ENCODE measurements at places on chromosomes 7 and 10.

GRCh38 chr7:44615149-44615611, 8.8 kb downstream of the OGDH start:
- DNase-seq, result no peak

- no peak for DNase-seq
These were observed 93.5 kb upstream of the LRRC4 start for GRCh38 chr7:128124786-128125185.

GRCh38 chr10:64115908-64116643, 594.9 kb downstream of the REEP3 start:
- no peak for DNase-seq

GRCh38 chr10:70271996-70272924, 11.5 kb downstream of the NPFFR1 start:
- DNase-seq, result no peak

- no peak for DNase-seq
These were observed 12.2 kb downstream of the ARHGAP21 start for GRCh38 chr10:24711465-24711864.

- no peak for DNase-seq
These were observed 11.8 kb downstream of the PODXL start for GRCh38 chr7:131544449-131545301.

- DNase-seq, result no peak
These were observed 272.7 kb upstream of the MGMT start for GRCh38 chr10:129194181-129194870.

DNA sequence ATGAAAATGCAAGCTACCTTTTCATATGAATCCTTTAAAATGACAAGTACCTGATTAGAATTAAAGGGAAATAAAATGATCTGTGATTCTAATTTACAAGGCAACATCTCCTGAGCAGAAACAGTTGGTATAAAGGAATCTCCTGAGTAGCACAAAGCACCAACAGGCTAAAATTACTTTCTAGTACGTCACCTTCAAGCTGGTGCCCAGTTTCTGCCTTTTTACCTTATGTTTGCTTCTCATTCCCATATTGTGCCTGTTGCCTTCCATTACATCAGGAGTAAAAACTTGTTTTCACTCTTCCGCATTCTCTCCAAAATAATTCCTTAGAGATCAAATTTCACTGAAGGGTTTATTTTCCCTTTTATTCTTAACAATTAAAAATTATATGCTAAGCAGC, 587.1 kb upstream of the KCND2 start:
- DNase-seq, result no peak

DNA sequence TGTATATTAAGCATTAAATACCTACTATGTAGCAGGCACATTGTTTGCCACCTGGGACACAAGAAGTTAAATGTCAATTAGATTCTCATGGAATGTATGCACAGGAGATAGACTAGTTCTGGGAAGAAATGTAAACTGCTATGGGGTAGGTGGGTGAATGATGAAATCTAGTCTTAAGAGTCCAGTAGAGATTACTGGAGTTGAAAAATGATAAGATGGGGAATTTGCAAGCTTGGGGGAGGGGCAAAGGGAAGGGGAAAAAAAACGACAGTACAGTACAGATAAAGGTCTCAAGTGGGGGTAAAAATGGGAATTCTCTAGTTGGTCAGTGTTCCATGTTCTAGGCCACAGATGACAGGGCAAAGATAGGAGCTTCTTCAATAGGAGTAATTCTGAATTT, 94.4 kb downstream of the ATE1 start:
- no peak for DNase-seq

DNA sequence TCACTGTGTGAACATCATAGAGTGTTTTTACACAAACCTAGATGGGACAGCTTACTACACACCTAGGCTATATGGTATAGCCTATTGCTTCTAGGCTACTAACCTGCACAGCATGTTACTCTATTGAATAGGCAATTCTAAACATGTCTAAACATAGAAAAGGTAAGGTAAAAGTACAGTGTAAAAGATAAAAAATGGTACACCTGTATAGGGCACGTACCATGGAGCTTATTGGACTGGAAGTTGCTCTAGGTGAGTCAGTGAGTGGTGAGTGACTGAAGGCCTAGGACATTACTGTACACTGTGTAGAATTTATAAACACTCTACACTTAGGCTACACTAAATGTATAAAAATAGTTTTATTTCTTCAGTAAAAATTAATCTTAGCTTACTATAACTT, 182.0 kb upstream of the THSD7A start:
- no peak for DNase-seq

DNA sequence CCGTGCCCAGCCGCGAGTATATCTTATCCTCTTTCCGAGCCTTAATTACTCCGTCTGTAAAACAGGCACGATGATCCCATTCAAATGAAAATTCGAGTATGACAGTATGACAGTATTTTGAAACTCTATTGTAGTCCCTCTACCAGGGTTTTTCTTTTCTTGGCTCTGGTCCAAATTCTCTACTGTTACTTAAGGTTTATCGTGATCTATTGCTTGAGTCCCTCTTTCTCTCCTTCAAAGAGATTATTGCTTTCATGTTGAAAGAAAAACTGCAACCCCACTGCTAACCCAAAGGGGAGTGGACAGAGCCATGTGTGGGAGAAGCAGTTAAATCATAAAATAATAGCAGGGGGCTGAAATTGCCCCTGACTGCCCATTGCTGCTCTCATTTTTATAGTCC, 1156.6 kb upstream of the AUTS2 start:
- no peak for DNase-seq

DNA sequence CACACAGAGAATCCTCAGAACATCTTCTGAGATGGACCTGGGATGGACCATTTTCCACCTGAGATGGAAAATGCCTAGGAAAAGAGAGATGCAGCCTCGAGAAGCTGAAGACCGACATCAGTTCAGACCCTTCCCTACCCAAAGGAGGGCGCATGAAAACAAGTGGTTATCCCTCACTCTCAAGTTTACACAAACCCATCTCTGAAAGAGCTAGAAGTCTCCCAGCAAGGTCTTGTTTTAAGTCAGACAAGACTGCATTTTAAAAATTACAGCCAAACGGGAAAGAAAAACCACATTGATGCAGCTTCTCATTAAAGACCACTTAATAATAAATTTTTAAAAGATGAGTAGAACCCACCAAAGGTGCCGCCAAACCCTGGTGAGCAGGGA, 1.3 kb downstream of the RAPGEF5 start:
- DNase-seq, result no peak

- no peak for DNase-seq
These were observed 72.8 kb downstream of the TSPAN12 start for GRCh38 chr7:120785095-120785494.

- DNase-seq, result no peak
These were observed 397.1 kb upstream of the POT1 start for GRCh38 chr7:125326666-125327255.

- DNase-seq, result no peak
These were observed 26.2 kb upstream of the SEC61G start for GRCh38 chr7:54785261-54785660.

- DNase-seq, result no peak
These were observed 134.6 kb upstream of the TCF7L2 start for GRCh38 chr10:112815269-112816032.

DNA sequence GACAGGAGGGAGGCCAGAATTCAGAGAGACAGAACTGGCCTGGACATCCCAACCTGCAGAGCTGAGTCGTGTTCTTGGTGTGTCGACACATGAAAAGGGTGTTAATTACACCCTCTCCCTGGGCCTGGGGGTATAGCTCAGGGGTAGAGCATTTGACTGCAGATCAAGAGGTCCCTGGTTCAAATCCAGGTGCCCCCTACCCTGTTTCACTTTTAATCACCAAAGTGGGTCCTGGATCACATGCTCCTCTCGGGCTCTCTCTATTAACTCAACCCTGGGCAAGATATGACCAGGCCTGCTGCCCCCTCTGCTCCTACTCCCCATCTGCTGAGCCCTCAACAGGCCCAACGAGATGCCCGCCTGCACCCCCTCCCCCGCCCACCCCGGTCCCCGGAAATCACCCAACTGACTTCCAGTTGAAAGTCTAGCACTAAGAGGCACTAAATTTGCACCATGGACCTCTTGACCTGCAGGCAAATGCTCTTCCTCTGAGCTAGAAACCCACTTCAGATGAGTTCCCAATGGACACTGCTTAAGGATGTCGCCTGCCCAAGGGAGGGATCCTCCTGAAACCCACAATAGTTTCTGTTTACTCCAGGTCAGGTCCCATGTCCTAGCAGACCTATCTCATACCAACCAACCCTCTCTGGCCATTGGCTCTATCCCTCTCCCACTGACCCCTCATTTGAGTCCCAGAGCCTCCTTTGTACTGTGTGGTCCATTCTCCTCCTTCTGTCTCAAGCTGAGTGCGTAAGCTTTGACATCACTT, 137.6 kb downstream of the ZNF467 start:
- DNase-seq, result no peak

DNA sequence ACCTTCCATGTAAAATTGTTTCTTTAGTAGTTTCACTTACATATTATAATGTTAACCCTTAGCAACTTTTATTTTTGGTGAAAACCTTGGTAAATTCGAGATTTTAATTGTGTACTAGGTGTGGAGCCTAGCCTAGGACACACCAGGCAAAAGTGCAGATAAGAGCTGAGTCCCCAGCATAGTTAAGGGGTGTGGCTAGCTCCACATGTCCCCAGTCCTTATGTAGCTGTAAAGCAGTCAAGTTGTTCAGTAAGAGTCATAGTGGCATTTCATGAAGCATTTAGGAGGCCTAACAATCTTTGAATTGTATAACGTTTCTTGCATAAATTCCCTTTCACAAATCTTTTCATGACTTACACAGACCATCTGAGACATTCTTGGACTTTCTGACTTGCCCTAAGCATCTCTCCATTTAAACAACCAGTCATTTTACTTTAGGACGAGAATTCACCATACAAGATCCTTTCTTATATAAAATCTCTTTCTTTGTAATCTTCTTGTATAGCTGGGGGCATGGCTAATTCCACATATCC, 53.8 kb upstream of the INHBA start:
- no peak for DNase-seq

GRCh38 chr10:4931587-4931986, 31.6 kb upstream of the AKR1C1 start:
- no peak for DNase-seq

- no peak for DNase-seq
These were observed 96.6 kb downstream of the ZNF248 start for GRCh38 chr10:37760817-37761216.

DNA sequence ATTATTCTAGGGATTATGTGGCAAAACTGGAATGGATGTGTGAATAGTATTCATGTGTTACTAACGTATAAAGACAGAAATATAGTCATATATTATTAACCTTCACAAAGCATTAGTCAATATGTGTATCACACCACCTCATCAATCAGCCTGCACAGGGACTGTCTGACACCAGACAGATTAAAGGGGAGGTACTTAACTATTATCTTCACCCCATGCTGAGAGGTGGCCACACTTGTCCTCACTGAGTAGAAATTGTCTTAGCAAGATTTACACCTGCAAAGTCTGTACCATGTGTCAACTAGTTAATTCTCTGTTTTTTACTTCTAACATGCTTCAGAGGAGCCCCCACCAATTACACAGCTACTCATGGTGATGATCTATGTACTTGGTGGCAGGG, 146.3 kb upstream of the LRGUK start:
- no peak for DNase-seq

DNA sequence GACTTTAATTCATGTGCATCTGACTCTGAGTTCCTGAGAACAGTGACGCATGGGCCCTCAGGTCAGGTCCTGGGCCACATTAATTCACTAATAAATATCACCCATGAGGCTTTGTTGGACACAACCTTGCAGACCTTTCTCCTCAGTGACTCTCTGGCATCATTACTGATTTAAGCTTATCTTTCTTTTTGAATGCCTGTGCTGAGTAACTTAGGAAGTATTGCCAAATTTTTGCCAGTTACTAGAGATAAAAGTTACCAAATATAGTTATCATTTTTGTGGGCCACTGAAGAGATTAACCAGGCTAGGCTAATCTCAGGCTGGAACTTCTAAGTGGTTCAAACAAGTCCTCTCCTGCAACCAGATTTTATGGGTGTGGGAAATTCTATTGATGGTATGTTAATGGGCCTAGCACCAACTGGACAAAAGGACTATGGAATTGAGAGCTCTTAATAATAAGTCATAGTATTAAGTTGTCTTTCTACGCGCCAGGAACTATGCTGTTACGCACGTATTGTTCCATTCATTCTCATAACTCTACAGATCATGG, 28.8 kb upstream of the PRTFDC1 start:
- no peak for DNase-seq

DNA sequence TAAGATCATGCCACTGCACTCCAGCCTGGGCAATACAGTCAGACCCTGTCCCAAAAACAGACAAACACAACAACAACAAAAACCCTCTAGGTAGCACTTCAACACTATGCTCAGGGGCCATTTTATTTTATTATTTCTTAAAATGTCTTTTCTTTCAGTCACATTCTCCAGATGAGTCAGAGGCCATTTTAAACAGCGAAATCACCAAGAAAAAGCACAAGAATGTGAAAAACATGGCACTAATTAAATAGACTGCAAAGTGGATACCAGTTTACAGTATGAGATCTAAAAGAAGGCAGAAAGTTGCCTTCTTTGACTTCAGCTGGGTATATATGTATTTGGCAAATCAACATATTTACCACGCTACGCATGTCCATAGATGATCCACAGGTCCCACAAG, 6.1 kb upstream of the FGL2 start:
- no peak for DNase-seq

GRCh38 chr7:134067164-134067563, 60.0 kb upstream of the LRGUK start:
- DNase-seq, result no peak

- no peak for DNase-seq
These were observed 41.2 kb downstream of the TBC1D12 start for GRCh38 chr10:94443549-94443948.

GRCh38 chr10:109862738-109863137, 60.6 kb downstream of the XPNPEP1 start:
- DNase-seq, result no peak

DNA sequence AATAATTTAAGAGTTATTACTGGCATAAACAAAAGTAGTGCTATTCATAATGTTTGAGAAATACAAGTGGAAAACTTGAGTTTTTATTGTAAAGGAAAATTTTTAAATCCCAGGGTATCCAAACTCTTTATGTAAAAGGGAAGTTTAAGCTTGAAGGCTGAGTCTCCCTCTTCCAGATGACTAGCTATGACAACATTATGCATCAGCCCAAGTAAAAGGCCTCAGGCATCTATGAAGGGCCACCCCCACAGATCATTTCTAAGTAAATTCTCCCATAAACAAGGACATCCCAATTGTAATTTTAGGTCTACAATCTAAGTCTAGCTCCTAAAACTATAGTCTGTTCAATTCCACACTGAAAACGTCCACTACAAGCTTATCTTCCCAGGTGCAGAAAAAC, 166.2 kb upstream of the STEAP1 start:
- DNase-seq, result no peak

All from stimulated activated CD4-positive, alpha-beta T cell treated with anti-CD3 and anti-CD28 coated beads, Interleukin-15, amount 100 ng/mL, for 1 hour (primary cell).